ENCODE measurements at places on chromosomes 12 and 14.

GRCh38 chr12:26732005-26732908 is 100.7 kb downstream of the ITPR2 start:
- peak; percentile 73 for DNase-seq

DNA sequence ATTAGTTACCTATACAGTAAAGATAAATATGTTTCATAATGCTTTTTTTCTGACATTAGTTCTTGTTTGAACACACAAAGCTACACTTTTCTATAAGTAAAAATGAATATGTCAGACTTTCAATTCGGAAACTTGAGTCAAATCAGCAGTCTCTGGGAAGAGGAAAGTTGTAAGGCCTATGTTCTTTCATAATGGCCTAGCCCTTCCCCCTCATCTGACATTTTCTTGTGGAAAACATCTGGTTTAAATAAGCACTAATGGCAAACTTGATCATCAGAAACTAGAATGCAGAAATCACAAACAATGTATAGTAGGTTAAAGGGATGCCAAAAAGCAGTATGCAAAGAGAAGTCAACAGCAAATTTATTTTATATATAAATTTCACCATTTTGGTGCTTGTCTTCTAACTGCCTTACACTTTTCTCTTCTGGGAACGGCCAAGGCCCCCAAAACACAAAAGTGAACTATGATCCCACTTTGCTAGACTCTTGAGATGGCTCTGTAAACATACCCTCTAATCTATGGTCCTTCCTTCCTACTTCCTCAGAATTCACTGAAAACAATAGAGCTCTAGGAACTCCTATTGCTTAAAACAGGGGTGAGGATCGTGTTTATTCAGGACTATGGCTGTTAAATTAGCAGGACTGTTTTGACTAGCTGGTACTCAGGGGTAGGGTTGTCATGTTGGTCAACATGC is 444.1 kb downstream of the RAD51B start:
- no peak for DNase-seq

DNA sequence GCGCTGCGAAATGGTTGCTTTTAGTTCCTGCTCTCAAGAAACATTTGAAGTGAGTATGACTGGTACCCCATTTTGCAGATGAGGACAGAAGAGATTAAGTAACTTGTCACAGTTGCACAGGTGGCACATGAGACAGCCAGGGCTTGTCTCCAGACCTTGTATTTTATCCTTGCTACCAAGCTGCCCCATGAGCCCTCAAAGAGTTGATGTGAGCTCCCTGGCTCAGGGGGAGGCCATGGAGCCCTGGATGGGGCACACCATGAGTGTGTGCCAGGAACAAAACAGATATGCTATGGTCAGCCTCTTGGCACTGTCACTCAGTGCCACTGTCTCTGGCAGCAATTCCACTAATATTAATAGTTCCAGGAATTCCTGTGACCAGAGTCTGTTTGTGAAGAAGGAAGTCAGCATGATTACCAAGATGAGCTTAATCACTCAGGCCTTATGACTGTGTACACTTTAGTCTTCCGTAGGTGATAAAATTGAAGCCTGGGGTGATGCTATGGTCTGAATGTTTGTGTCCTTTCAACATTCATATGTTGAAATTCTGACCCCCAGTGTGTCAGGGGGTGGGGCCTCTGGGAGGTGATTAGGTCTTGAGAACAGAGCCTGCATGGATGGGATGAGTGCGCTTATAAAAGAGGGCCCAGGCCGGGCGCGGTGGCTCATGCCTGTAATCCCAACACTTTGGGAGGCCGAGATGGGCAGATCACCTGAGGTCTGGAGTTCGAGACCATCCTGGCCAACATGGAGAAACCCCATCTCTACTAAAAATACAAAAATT is 806.8 kb downstream of the AACS start:
- no peak for DNase-seq

- DNase-seq = no peak
These were observed 56.9 kb downstream of the LIN52 start for GRCh38 chr14:74141703-74142102.

- no peak for DNase-seq
These were observed 80.9 kb downstream of the PPM1H start for GRCh38 chr12:62854024-62854423.

DNA sequence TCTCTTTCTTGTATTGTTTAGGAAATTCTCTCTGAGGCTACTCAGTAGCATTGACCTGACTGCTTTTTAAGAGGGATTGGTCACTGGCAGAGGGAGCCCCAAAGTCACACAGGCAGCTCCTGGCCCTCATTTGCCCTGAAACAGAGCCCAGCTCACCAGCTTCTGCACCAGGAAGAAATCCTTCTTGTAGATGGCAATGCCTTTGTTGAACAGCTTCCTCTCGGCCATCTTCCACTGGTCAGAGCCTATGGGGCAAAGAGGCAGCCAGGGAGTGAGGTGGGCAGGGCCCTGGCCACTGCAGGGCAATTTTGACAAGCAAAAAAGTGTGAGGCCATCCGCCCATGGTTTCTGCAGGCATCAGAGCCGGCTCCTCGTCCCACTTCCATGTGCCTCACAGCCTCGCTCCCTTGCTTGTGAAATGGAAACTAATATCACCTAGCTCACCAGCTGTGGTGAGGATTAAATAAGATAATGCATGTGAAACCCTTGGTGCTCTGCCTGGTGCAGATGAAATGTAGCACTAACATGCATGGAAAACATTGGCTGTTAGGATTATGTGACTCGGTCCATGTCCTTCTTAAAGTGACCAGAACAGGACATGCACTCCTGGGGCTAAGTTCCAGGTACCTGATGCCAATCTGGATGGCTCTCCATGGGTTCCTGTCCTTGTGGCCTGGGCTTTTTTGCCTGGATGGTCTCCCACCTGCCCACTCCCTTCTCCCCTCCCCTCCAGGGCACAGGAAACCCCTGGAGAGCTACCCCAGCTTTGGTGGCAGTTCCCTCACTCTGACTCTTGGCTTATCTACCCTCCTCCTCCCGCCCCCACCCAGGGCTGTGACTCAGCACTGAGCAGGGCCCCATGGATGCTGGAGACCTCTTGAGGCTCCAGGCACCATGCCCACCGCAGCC is 11.2 kb upstream of the PNMA1 start:
- peak; percentile 93 for DNase-seq

DNA sequence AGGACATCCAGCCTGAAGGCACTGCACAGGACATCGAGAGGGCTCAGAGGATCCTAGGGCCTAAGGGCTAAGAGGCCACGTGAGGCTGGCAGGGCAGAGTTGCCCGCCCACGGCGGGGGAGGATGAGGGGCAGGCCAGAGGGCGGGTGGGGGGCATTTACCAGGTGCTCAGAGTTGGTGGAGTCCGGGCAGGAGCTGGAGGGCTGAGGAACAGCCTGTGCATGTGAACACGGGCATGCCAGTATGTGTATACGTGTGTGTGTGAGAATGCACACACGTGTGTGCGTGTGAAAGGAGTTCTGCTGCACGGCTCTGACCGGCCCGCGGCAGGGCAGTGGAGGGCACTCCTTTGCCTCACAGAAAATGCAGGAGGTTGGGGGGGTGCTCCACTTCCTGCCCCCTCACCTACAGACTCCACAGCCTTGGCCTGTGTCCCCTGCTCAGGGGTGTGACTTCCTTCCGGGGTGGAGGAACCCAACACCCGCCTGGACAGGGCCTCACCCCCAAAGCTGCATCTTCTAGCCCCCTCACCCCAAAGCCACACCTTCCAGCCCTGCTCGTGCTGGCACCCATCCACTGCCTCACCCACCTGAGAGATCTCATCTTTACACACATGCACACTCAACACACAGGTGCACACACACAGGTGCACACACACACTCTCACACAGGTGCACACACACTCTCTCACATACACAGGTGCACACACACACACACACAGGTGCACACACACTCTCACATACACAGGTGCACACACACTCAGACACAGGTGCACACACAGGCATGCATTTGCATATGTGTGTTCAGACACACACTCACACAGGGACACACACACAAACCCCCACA is 11.8 kb upstream of the GPR132 start:
- no peak for DNase-seq

- no peak for DNase-seq
These were observed 109.4 kb downstream of the SLC38A1 start for GRCh38 chr12:46159309-46159901.

- DNase-seq = peak; percentile 54
These were observed 13.1 kb downstream of the COPZ1 start for GRCh38 chr12:54337854-54338650.

DNA sequence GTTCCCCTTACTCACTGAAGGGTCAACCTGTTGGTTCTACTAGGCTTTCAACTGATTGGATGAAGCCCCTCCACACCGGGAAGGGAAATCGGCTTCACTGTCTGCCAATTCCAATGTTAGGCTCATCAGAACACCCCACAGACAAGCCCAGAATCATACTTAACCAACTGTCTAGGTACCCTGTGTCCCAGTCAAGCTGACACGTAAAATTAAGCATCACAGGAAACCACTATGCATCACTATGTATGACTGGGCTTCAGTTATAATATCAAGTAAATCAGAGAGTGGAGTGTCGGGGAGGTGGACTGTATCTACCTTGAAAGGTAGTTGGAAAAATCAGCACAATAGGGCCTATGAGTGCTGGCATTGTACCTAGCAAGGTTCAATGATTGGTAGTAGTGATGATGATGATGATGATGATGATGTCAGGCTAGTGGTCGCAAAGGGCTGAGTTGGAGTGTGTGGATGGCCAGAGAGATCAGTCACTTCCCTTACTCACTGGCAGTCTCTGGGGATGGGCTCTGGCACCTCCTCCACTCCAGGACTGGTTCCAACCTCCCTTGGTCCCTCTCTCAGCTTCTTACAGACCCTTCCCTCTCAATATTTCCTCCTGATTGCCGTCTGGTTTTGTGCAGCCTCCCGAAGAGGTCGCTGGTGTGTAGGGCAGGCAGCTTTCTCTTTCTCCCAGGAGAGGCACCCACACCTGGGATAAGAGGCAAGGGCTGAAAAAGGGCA is 3.3 kb upstream of the ATG101 start:
- DNase-seq = no peak

DNA sequence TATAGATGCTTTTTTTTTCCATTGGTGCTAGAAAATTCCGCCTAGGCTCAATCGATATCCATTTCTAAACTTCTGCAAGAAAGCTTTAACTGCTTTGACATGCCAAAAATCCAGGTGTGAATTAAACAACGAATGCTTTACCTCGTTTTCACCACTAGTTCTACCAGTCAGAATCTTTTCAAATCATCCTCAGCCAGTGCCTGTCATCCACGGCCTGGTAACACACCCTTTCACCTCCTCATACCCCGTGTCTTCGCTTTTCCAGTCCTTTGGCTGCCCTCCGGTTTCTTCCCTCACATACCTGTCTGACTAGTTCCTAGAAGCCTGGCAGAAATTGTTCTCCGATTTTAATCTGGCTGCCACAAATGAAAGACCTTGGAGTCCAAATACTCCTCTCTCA is 1.4 kb upstream of the PHC1 start:
- peak; percentile 45 for DNase-seq

DNA sequence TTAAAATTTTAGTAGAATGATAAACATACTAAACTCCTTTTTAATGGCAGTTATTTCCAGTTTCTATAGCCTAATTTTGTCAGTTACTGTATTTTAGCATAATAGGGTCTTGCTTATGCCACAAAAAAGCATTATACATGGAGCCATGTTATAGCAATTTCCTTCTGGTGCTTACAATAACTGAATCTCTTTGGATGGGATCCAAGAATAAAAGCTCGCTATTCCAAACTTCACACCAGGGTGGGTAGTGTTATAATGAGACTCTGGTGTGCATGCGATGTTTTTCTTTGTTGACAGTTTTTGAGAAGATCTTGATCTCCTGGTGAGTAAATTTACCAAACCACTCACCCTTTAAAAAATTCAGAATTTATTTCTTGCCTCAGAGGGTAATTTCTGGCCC is 90.4 kb upstream of the CCDC91 start:
- DNase-seq = no peak

DNA sequence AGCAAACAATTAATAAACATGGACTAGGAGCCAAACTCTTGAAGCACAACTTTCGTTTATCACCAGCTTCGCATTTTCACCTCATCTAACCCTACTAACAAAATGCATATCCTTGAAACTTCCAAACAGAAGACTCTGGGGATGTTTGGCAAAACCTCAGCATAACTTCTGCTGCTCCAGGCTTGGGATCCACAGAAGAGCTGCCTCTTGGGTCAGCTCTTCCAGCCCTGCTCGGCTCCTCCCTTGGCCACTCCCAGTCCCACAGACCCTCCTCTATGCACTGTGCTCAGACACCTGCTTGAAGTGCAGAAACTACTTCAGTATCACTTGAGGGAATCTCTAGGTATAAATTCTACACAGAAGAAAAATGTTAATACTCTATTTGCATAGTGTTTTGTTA is 110.0 kb upstream of the AMIGO2 start:
- no peak for DNase-seq

GRCh38 chr14:23030936-23031335 is 3.8 kb downstream of the PSMB5 start:
- DNase-seq = no peak

- DNase-seq = no peak
These were observed 18.3 kb downstream of the BMP4 start for GRCh38 chr14:53938136-53938837.

DNA sequence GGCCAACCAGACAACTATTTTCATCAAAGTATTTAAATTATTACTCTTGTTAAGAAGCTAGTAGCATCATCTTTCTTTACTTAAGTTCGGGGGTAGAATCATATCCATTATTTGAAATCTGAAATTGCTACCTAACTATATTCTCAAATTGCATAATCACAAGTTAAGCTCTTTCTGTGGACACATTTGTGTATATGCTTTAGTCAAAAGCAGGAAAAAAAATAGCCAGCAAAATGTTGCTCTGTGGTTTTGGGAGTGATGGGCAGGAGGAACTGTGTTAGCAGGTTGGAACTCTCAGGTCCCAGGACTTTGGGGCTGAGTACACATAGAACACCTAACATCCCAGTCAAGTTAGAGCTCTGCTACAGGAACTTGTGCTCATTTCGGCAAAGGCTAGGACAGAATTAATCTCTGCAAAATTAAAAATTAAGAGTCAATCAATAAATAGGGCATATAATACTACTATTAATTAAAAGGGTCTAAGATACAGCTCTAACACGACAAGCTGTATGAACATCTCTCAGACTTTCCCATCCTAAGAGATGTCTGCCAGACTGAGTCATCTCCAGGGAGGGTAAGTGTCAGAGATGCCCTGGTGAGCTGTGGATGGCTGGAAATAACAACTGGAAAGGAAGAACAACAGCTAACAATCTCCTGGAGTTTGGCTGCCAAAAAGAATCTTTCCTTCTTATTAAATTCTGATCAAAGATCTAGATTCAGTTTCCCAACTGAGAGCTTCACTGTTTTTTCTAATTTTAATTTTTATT is 203.5 kb upstream of the GZMB start:
- DNase-seq = no peak

Measured in hematopoietic multipotent progenitor cell treated with erythropoietin and hydrocortisone succinate and interleukin-3 and kit ligand, for 6 days (in vitro differentiated cells).